Stimulated activated CD4-positive, alpha-beta T cell treated with anti-CD3 and anti-CD28 coated beads, Interleukin-1b, Interleukin-23, amount 100 ng/mL, for 4 hours (primary cell): ENCODE measurements at places on chromosomes 2 and 18.
A peak's percentile ranks its signal among the peaks of the same experiment; 100 is the strongest.

DNA sequence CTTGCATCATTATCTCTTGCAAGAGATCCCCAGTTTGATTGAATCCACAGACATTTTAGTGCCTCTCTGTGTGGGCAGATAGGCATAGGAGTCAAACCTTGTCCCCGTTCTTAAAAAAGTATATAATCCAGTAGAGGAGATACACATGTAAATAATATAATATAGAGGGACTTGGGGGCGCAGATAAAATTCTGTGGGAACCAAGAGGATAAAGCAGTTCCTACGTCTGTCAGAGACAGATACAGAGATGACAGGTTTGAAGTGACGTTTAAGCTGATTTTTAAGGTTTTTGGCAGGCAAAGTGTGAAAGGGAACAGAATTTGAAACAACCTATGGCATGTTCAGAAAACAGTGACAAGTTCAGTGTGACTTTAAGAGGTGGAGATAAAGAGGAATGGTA, 63.1 kb downstream of the CAB39 start:
- no peak for DNase-seq

DNA sequence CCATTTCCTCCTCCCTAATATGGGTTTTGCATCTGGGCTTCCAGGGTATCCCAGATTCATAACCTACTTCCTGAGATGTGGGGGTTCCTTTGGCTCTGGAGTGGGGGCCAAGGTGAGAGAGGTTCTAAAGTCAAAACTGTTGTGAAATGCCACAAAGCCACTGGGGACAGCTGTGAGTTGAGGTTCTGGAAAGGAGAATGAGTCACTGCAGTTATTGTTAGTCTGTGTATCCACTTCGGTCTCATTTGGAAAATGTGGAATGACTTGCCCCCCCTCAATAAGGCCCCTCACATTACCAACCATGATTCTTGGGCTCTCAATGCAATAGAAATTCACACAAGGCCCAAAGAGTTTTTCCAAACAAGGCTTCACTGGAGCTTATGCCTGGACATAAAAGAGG, 51.1 kb upstream of the LGALSL start:
- no peak for DNase-seq

- no peak for DNase-seq
Measured at GRCh38 chr2:47676261-47676926, 106.6 kb upstream of the MSH6 start.

DNA sequence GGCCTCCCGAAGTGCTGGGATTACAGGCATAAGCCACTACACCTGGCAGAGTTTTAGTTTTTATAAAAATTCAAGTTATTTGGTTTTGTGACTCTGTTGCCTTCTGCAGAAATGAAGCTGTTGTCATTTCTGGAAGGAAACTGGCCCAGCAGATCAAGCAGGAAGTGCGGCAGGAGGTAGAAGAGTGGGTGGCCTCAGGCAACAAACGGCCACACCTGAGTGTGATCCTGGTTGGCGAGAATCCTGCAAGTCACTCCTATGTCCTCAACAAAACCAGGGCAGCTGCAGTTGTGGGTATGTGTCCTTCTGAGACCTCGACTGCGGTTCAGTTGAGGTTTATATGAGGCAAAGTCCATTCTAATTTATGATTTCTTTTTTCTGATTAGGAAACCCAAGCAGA, 7.2 kb downstream of the MTHFD2 start:
- no peak for DNase-seq

DNA sequence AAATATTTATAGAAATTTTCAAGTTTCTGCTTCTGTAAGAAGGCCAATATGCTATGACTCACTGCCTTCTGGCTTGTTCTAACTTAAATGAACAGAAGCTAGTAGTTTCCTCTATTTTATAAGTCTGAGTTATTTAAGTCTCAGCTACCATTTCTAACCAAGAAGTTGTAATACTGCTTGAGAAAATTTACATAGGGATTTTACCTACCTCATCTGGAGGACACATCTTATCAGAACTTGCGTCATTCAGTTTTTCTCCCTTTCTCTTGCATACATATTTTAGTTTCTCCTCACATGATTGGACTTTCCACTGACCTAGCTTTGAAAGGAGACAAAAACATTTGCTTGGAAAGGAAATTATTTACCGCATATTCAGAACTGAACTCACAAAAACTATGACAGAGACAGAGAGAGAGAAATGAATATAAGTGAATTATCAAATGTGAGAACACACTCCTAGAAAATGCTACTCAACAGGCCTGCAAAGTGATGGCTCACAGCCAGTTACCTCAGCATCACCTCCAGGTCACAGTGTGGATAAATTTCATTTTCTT, 81.1 kb upstream of the CD302 start:
- DNase-seq = no peak

DNA sequence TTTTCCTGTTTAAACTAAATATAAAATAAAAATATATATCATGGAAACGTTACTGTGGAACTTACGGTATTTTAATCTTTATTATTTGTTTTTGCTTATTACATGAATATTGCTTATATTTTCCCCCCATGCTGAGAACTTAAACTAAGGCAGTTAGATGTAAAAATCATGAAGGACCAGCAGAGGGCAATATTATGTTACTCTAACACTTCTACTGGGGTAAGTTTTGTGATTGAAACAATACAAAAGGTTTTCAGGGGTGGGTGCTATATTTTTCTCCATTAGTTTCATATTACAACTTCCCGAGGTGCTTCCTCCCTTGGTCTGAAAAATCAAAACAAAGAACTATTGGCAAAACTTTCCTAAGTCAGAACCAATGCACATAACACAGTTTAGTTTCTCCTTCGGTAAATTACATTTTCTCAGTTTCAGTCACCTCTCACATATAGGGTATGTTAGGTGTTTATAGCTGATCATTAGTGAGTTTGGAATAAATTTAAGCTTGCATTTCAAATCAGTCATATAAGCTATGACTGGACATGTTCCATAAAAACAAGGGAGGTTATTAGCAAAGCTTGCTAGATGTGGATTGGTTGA, 54.8 kb downstream of the ZNF407 start:
- no peak for DNase-seq

- no peak for DNase-seq
Measured at GRCh38 chr2:223787358-223787757, 50.0 kb downstream of the AP1S3 start.

- DNase-seq = no peak
Measured at GRCh38 chr2:82675186-82675585, 1783.9 kb downstream of the SUCLG1 start.

- DNase-seq = no peak
Measured at GRCh38 chr18:64974391-64975125, 776.3 kb upstream of the CDH7 start.

- DNase-seq = peak; percentile 3
Measured at GRCh38 chr2:189791338-189792042, 7.2 kb downstream of the PMS1 start.

DNA sequence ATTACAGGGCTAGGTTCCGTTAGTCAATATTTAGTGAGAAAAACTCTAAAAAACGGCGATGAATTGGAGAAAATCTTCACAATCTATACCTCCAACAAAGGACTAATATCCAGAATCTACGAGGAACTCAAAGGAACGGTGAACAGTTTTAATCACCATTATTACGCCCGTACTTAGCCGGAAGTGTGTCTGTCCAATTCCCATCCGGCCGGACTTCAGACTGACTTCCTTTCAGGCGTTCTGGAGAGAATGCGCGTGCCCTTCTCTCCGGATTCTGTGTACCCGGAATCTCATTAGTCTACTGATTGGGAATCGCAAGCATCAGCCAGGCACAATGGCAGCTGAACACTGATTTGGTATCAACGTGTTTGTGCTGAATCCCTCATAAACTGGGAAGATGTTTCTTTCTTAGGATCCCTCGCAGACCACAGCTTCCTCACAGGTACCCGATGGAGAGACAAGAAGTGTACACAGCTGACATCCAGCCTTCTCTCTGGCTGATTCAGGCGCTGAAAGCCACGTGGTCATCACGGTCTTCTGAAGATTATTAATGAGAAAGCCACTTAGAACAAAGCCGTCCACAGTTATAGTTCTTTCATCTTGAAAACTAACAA, 239.9 kb downstream of the ZNF516 start:
- DNase-seq = no peak

- DNase-seq = no peak
Measured at GRCh38 chr18:22045221-22045918, 124.0 kb upstream of the GATA6 start.

- no peak for DNase-seq
Measured at GRCh38 chr2:205898744-205899143, 187.2 kb downstream of the INO80D start.

GRCh38 chr2:129559101-129559500, 420.4 kb upstream of the RAB6C start:
- no peak for DNase-seq

GRCh38 chr2:206424134-206424533, 19.2 kb upstream of the ADAM23 start:
- DNase-seq = no peak

DNA sequence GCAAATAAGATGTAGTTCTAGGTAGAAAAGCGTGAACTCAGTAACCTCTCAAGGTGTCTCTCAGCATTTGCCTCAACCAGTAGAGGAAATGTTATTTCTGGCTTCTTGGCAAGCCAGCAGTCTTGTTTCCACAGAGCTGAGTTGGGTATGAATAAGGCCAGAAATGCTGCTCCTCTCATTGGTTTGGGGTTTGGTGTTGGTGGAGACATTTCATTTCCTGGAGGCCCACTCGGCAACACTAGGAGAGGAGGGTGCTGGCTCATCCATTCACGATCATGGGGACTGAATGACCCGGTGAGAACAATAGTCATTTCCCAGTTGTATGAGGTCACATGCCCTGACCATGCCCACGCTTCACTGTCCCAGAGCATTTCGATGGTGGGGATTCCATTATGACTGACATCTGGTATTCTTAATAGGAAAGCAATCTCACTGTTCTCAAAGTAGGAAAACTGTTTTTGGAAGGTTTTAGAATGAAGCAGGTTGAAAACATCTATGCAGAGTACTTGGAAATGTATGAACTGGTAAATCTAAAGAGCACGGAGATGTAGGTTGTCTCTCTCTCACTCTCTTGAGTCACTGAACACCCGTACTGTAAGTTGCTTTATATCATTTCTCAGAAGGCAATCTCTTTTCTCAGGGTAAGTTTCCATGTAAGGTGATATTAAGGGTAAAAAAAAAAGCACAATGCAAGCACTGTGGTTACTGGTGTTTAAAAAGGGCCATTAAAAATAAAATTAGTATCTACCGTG, 37.1 kb upstream of the CTLA4 start:
- no peak for DNase-seq

DNA sequence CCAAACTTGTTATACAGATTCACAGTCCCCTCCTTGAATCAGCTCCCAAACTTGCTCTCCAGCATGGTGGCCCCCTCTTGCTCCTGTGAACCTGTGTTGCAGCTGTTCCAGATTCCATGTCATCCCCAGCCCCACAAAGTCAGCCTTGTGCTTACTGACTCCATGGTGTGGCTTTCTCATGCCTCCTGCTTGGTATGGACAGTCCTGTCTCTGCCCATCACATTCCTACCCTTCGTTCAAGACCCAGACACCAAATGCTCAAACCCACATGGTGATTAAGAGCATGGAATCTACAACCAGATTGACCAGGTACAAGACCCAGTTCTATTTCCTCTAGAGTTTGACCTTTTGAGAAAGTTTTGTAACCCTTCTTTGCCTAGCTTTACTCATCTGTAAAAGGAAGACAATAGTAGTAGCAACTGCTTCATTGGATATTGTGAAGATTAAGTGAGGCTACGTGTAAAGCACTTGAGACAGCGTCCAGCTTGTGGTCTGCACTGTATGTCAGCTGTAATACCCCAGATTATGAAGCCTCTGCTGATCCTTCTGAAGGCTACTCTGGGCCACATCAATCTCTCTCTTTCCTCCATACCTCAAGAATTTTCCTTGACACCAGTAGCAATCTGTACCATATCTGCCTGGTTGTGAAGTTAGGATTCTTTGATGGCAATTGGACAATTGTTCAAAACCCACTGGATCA, 146.4 kb upstream of the HAAO start:
- DNase-seq = no peak
